Amniotic stem cell (primary cell): ENCODE measurements at places on chromosomes 6 and 20.

DNA sequence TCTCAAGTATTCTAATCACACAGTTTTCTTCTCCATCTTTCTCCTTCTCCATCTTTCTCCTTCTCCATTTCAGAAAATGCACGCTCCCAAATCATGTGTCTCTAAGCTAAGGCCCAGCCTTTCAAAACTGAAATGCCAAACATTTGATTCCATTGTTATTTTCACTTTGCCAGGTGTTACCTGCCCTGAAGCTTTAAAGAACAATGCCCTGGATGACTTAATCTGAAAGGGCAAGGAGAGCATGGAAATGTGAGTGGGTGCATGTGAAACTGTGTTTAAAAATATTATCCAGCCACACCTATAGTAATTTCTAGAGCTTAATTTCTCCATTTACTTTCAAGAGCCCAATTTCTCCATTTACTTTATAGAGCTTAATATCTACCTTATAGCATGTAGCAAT, 42.4 kb upstream of the GCLC start:
- DNase-seq, result no peak

- DNase-seq, result peak; percentile 70
Observed at GRCh38 chr6:3748208-3749066, 3.1 kb downstream of the PXDC1 start.

GRCh38 chr20:63536241-63536977, 767 bp downstream of the PTK6 start:
- no peak for DNase-seq

- no peak for DNase-seq
Observed at GRCh38 chr20:41551011-41551705, 67.0 kb downstream of the CHD6 start.

DNA sequence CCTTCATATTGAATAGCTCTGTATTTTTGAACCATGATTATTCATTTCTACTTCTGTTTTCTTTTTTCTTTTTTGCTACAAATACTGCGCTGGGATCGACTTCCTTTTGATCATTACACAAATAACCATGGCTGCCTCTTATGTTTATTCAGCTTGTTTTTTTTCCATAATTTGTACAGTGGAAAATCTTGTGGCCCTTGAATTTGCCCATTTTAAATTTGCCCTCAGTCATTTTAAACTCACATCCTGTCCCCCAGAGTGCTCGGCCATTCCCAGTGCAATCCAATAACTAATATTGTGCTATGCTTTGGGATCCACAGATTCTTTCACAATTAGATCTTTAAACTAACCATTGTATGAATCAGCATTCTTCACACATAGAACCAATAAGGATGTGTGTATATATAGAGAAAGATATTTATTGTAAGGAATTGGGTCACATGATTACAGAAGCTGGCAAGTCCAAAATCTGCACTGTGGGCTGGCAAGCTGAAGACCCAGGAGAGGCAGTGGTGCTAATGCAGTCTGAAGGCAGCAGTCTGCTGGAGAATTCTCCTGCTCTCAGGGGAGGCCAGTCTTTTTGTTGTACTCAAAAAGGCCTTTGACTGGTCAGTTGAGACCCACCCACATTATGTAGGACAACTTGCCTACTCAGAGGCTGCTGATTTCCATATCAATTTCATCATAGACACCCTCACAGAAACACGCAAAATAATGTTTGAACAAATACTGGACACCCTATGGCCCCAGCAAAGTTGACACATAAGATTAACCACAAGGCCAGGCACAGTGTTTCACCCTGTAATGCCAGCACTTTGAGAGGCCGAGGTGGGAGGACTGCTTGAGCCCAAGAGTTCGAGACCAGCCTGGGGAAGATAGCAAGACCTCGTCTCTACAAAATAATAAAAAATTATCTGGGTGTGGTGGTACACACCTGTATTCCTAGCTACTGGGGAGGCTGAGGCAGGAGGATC, 147.1 kb downstream of the MTHFD1L start:
- no peak for DNase-seq

DNA sequence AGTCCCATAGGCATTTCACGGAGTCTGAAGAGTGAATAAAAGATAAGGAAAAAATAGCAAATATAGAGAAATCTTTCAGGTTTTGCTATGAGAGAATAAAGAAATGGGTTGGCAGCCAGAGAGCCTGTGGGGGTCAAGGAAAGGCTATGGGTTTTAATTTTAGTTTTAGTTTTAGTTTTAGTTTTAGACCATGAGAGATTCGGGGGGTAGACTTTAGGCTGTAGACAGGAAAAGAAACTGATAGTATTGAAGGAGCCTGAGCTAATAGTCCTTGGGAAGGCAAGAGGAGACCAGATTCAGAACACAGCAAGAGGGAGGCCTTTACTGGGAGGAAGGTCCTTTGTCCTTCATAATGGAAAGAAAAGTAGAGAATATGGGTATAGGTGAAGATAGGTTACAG, 19.3 kb downstream of the DOP1A start:
- DNase-seq, result no peak

- no peak for DNase-seq
Observed at GRCh38 chr20:59016795-59017492, 2.3 kb upstream of the TUBB1 start.

DNA sequence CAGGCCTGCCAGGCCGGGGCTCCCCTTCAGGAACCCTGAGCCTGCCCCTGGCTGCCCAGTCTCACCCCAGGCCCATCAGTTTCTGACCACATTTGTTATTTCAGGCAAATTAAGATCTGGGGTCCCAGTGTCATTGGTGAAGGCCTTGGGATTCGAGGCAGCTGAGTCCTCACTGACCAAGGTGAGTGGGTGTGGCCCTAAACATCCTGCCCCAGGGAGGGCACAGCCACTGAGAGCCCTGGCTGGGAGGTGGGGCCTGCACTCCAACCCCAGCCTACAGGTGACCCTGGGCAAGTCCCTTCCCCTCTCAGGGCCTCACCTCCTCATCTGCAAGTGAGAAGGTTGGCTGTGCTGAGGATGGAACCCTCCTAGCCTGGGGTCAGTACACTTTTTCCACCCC, 23.8 kb downstream of the BPIFB1 start:
- DNase-seq, result no peak

DNA sequence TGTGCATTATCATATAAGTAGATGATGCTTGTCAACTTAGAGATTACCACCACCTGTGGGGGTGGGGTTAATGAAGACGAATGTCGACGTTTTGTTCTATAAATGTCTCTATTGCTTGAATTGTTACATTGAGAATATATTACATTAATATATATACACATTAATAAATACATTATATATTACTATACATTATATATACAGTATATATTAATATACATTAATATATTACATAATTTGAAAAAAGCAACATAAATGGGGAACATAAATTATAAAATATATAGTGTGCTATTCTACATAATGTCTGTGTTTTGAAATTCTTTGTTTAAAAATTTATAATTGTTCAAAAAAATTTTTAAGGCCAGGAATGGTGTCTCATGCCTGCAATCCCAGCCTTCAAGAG, 81.1 kb downstream of the ALDH8A1 start:
- no peak for DNase-seq

DNA sequence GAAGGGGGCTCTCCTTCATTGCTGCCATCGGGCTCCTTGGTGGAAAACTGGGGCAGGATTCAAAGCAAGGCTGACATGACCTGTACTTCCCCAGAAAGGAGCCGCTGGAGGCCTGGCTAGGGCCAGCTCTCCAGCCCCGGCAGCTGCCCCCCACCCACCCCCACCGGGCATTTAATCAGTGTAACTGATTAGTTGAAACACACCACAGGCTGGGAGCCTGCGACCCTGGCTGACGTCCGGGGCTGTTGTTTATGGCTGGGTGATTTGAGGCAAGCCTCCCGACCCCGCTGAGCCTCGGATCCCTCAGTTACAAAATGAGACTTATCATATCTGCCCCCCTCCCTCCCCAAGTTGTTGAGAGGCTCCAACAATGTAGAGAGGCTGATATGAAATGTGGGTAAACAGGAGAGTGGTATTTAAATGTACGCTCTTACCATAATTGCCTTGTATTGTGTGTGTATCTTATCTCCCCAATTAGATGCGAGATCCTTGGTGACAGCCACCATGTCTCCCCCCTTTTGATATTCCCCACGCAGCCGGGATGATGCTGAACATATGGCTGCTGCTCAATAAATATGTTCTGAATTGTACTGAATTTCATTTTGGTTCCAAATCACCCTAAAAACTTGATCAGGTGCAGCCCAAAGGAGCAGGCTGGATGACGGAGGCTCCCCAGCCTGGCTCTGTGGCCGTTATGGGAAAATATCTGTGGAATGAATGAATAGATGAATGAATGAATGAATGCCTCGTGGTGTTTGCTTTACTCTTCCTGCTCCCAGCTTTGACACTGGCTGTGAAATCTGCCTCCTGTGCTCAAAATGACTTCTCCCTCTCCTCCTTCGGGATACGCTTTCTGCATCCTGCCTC, 31.8 kb upstream of the APCDD1L start:
- DNase-seq, result no peak

- no peak for DNase-seq
Observed at GRCh38 chr6:15512721-15513120, 150.1 kb downstream of the DTNBP1 start.

- DNase-seq, result peak; percentile 21
Observed at GRCh38 chr20:63223121-63223825, 7.3 kb upstream of the YTHDF1 start.

GRCh38 chr6:3211681-3212080, 15.8 kb downstream of the TUBB2B start:
- peak; percentile 8 for DNase-seq

GRCh38 chr20:21182832-21183563, 57.1 kb downstream of the KIZ start:
- DNase-seq, result no peak

- no peak for DNase-seq
Observed at GRCh38 chr6:5204376-5204775, 56.4 kb downstream of the LYRM4 start.

- no peak for DNase-seq
Observed at GRCh38 chr6:53233309-53233708, 84.7 kb upstream of the GCM1 start.

DNA sequence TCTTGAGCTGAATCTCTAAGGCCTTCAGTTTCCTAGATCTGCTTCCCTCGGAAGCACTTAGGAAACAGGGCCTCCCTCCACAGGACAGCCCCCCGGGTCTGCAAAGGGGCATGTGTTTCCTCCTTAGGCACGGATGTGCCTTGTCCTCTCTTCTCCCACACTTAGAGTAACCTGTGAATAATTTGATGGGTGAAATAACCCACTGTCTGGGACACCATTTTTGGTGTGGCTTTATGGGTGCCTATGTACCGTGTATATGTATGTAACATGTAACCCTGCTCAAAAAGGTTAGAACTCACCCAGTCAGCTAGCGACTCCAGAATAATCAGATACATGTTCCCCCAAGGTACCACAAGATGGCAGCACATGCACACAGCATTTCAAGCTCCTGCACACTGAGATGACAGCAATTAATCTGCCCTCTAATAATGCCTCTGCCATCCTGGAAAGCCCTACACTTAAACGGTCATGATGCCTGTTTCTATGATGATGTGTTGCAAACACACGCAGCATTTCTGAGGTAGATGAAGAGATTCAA, 212.0 kb upstream of the PROKR2 start:
- DNase-seq, result peak; percentile 53

GRCh38 chr6:150929416-150929815, 63.9 kb downstream of the MTHFD1L start:
- no peak for DNase-seq

DNA sequence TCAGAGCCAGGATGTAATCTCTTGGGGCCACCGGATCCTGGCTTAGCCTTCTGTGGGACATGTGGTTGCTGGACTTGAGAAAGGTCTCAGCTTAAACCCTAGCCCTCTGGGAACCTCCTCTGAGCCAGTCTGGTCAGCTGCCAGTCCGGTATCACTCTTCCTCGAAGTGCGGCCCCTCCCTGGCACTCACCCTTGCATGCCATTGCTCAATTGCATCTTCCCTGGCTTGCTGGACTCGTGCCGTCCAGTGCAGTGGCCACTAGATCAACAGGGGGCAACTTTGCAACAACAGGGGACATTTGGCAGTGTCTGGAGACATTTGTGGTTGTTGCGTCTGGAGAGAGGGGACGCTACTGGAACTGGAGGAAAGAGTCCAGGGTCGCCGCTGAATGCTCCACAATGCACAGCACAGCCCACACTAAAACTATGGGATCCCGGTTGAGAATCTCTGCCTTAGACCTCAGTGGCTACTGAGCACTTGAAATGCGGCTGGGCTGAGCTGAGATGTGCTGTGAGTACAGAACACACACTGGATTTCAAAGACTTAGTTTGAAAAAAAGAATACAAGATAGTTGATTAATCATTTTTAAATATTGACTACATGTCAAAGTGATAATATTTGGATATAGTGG, 152.1 kb downstream of the TFAP2C start:
- no peak for DNase-seq

- no peak for DNase-seq
Observed at GRCh38 chr20:45967551-45968080, 4.4 kb downstream of the ZNF335 start.

DNA sequence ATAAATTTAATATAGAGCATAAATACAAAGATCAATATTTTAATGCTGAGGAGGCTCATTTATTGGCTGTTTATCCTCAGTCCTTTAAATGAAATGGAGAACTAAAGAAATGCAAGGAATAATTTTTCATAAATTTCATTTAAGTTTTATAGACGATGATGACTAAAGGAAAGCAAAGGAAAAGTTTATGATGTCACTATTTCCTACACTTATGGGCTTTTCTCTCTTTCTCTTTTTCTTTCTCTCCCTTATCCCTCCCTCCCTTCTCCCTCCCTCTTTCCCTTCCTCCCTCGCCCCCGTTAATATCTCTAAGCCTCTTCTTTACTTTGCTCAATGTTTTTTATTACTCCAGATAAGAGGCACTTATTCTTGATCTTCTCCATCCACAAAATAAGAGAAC, 889.7 kb upstream of the FLRT3 start:
- DNase-seq, result no peak

GRCh38 chr20:24648919-24649318, 179.5 kb downstream of the SYNDIG1 start:
- DNase-seq, result no peak

GRCh38 chr20:36644706-36645095, 1.3 kb downstream of the SLA2 start:
- no peak for DNase-seq
